ENCODE measurements at places on chromosomes 16 and 17. TPM values are rescaled to one million over a fixed set of nuclear protein-coding genes. Genes with fewer than 3 reads are reported as not detected.

Gene PRAC1
- not detected for total RNA-seq

Gene KRTAP2-3
- 3.8 TPM for total RNA-seq

Gene SKAP1
- not detected for total RNA-seq

Gene SRL
- total RNA-seq = not detected

Gene CDRT4
- total RNA-seq = 8.8 TPM

Gene NXPH3
- total RNA-seq = 0.43 TPM

Gene KRT12
- total RNA-seq = not detected

Gene PDILT
- not detected for total RNA-seq

Gene C16orf74
- total RNA-seq = 2.6 TPM

Gene RBFOX1
- 0.43 TPM for total RNA-seq

Gene TTYH2
- 9.8 TPM for total RNA-seq

Gene NAGPA
- 16.1 TPM for total RNA-seq

GRCh38 chr17:17819111-17819510 is 17.7 kb downstream of the SREBF1 start:
- DNase-seq = no peak

GRCh38 chr17:8949061-8949661 is 16.3 kb downstream of the PIK3R5 start:
- DNase-seq = no peak

DNA sequence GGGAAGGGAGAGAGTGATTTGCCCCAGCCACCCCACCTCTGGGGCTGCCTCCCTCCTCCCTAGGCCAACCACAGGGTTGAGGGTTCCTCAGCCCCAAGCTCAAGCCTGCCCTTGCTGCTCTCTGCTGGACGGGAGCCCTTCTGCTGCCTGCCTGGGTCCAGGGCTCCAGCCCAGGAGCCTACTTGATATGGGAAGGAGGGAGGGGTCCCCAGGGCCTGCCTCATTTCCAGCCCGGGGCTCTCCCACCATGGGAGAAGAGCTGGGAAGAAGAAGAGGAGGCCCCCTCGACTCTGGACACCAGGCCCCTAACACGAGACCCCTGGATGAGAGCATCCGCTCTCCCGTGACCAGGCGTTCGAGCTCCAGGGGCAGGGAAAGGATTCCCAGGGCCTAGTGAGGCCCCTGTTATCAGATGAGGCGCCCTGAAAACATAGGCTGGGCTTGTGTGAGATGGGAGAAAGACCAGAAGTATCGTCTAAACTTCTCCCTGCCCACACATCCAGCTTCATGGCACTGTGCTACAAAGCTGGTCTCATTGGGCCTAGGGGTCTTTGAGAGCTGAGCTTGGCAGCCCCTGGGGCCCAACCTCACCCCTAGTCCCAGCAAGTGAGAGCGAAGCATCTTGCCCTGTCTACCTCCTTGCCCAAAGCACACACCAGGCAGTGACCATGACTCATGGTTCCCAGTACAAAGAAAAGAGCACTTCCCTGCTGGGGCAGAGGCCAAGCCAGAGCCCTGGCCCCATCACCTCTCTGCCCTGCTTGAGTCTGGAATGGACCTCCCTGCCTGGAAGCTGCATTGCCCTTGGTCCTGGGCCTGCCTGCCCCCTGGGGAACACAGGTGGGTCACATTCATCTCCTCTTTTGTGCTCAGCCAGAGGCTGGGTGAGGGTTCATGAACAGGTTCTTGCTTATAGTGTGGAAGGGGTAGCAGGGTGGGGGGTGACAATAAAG is 987 bp downstream of the SLC16A5 start:
- DNase-seq = no peak

GRCh38 chr17:2710803-2711607 is 559 bp downstream of the CLUH start:
- DNase-seq = no peak

GRCh38 chr16:457732-458400 is 32.4 kb downstream of the RAB11FIP3 start:
- DNase-seq = no peak

DNA sequence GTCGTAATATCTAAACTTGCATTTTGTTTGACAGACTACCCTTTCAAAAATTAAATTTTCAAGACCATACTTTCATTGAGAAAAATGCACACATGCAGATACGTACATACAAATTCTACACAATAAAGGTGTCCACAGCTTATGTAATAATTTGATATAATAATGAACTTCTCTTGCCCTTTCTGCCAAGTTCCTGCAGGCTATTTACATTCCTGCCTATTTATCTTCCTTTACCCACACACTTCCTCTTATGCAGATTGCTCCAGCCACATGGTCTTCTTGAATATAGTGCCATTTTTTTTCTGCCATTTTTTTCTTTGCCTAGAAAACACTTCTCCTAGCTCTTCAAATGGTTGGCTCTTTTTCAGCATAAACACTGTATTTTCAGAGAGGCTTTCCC is 826.9 kb upstream of the CDH8 start:
- no peak for DNase-seq

DNA sequence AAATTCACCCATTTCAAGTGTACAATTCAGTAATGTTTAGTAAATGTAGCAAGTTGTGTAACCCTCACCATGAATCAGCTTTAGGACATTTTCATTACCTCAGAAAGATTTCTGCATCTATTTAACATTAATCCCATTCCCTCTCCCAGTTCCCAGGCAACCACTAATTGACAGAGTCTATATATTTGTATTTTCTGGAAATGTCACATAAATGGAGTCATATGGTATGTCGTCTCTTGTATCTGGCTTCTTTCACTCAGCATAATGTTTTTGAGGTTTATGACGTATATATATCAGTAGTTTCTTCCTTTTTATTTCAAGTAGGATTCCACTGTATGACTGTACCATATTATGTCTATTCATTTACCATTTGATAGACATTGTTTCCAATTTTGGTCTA is 199.8 kb downstream of the CYB561 start:
- peak; percentile 20 for DNase-seq

- no peak for DNase-seq
Measured at GRCh38 chr16:19177111-19177739, 9.2 kb downstream of the SYT17 start.

DNA sequence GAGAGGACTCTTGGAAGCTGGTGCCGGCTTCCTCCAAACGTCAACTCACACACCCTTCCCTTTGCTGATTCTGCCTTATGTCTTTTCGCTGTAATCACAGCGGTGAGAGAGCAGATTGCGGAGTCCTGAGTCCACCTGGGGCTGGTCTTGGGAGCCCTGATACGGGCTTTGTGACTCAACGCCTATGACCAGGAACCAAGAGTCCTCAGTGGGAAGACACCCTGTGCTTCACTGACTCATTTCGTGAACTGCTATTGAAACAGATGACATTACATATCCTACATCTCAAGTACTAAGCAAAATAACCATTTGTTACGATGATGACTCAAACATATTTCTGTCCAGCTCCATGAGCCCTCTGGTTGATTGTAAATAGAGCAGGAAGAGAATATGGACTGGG is 90.7 kb upstream of the CREBBP start:
- DNase-seq = peak; percentile 96

DNA sequence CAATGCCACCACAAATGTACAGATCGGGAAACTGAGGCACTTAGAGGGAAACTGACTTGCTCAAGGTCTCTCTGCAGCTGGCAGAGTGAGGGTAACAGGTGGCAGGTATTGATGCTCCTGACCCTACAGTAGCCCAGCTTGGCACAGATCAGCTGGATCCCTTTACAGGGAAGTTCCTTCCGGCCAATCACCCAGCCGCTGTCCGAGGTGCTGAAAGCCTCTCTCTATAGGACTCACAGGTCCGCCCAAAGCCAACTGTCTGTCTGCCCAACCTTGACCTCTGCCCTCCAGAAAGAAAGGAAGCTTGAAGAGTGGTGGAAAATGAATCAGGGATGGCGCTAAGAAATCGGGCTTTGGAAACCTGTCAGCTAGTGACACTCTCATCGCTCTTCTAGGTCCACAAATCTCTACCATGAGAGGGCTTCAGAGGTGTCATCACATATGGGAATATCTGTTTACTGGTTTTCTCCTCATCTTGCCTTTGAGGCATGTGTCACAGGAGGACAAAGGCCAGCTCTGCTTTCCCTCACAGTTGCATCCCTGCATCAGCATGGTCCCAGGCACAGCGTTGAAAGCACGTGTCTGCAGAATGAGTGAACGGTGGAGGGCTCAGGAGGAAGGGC is 246.2 kb downstream of the KATNIP start:
- DNase-seq = no peak

DNA sequence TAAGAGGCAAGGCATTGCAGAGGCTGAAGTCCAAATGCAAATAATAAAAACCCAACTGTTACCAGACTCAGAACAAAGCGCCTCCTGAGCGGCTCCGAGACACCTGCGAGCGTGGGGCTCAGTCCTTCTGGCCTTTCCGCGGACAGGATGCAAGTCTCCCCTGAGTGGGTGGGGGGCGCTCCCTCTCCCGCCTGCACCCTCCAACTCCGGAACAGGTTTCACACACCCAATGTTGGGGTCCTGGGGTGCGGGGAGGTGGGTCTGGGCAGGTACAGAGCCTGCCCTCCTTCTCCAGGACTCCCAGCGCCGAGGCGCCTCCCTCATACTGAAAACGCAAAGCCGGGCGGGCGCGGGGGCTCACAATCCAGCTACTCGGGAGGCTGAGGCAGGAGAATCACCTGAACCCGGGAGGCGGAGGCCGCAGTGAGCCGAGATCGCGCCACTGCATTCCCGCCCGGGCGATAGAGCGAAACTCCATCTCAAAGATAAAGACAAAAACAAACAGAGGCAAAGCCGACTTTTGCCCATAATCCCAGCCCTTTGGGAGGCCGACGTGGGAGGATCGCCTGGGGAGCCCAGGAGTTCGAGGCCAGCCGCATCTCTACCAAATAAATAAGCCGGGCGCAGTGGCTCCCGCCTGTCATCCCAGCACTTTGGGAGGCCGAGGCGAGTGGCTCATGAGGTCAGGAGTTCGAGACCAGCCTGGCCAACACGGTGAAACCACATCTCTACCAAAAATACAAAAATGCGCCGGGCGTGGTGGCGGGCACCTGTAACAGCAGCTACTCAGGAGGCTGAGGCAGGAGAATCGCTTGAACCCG is 893 bp downstream of the GINS2 start:
- DNase-seq = no peak

DNA sequence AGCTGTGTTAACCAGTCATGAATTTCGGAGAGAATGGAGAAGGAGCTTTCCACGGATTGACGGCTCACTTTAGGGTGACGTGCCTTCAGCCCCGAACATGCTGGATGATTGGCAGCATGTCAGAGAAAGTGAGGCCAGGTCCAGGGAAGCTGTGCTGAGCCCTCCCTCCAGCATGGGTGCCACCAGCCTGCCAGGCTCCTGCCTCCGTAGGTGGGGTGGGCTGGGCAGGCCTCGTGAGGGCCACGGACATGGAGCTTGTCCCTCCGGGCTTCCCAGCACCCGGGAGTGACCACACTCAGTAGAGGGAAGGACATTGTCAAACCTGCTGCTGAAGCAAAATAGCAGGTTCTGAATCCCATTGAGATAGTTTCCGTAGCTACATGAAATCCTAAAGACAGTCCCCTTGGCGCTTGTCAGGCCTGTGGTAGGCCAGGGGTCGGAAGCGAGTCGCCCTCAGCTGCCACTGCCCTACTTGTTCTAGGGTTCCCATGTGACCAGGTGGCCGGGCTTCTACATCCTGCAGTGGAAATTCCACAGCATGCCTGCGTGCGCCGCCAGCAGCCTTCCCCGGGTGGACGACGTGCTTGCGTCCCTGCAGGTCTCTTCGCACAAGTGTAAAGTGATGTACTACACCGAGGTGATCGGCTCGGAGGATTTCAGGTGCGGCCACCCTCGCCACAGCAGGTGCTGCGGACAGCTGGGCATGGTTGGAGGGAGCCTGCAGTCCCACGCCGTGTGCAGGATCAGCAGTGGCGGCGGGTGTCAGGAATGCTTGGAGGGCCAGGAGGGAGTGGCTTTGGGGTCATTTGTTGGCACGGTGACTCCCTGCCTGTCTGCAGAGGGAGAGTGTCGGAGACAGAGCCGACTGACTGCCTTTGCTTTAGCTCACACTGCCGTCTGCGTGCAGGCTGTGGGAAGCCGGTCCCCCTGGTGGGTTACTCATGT is 72.3 kb downstream of the SEC14L1 start:
- no peak for DNase-seq

DNA sequence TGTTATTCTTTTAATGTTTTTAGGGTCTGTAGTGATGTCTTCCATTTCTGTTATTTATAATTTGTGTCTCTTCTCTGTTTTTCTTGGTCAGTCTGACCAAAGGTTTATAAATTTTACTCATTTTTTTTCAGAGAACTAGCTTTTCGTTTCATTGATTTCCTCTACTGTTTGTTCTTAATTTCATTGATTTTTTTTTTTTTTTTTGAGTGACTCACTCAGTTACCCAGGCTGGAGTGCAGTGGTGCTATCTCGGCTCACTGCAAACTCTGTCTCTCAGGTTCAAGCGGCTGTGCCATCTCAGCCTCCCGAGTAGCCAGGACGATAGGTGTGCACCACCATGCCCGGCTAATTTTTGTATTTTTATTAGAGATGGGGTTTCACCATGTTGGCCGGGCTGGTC is 12.6 kb upstream of the UBTF start:
- DNase-seq = no peak

DNA sequence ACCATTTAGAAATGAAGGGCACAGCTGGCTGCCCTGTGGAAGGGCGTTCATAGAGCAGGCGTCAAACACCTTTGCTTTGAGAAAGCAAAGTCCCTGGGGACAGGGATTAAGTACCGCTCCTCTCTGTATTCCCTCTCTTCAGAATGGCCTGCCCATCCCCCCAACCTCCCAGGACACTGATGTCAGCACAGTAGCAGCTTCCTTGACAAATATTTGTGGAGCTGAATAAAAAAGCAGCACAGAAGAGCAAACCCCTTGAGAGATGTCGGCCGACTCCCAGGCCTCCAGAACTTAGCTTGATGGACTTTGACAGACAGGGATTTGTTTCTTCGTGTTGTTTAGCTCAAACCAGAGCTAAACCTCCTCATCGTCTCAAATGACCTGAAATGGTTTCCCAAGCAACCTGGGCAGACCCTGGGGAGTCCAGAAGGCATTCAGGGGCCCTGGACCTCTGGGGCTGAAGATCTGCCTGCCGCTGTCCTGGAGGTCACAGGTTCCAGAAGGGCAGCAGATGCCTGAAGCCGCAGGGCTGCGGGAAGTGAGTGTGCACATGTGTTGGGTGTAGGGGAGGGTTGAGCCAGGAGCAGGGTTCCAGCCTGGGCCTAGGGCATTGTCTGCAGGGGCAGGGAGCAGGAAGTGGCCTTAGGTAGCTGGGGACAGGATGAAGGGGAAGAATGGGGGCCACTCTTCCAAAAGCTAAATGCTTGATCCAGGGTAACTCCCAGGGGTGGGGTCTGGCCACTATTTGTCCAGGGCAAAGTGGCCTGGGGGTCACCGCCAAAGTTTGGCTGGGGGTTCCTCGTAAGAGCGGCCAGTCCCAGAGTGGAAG is 42.3 kb upstream of the NKD1 start:
- no peak for DNase-seq

All from astrocyte (in vitro differentiated cells and primary cell).